ENCODE measurements at places on chromosomes 5 and 9. TPM values are rescaled to one million over a fixed set of nuclear protein-coding genes. Genes with fewer than 3 reads are reported as not detected.

DNA sequence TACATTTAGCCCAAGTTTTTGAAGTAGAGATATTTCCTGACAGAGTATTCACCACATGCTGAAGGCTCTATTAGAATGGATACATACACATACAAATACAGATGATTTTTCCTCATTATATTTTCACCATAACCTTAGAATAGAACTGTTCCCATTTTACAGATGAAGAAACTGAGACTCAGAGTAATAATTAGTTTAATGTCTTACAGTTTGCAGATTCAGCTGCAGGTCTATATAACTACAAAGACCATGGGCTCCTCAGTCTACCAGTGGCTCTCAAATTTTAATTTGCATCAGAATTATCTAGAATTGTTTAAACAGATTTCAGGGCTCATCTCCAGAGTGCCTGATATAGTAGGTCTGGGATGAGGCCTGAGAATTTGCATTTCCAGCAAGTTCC, 64.4 kb downstream of the GRAMD2B start:
- no peak overlapping the region for H3K4me3 ChIP-seq
- DNase-seq: no peak
- no peaks in the 10 kb centered on the region for H3K27me3 ChIP-seq
- no peak overlapping the region for H3K27ac ChIP-seq

GRCh38 chr5:68325065-68325580, 109.6 kb downstream of the PIK3R1 start:
- no peaks in the 10 kb centered on the region for H3K4me1 ChIP-seq
- no peak overlapping the region for H3K27ac ChIP-seq
- H3K4me3 ChIP-seq: no peak overlapping the region
- no peak for DNase-seq
- no peaks in the 10 kb centered on the region for H3K36me3 ChIP-seq

GRCh38 chr9:85871008-85871407, 69.9 kb upstream of the NAA35 start:
- no peak overlapping the region for H3K4me3 ChIP-seq
- H3K4me1 ChIP-seq: no peaks in the 10 kb centered on the region
- no peaks in the 10 kb centered on the region for H3K27me3 ChIP-seq

GRCh38 chr5:158998793-158999325, 100.9 kb downstream of the EBF1 start:
- H3K4me3 ChIP-seq: no peak overlapping the region
- no peak overlapping the region for H3K27ac ChIP-seq
- no peaks in the 10 kb centered on the region for H3K36me3 ChIP-seq
- peaks cover 20% of the 10 kb centered on the region for H3K4me1 ChIP-seq
- DNase-seq: no peak

GRCh38 chr9:115296831-115297565, 179.0 kb upstream of the TNC start:
- H3K4me1 ChIP-seq: peaks cover 10% of the 10 kb centered on the region
- no peak for DNase-seq
- no peak overlapping the region for H3K4me3 ChIP-seq
- H3K27ac ChIP-seq: no peak overlapping the region
- no peaks in the 10 kb centered on the region for H3K27me3 ChIP-seq
- H3K36me3 ChIP-seq: no peaks in the 10 kb centered on the region

- no peak overlapping the region for H3K27ac ChIP-seq
- no peak for DNase-seq
- no peak overlapping the region for H3K4me3 ChIP-seq
- H3K4me1 ChIP-seq: no peaks in the 10 kb centered on the region
Observed at GRCh38 chr5:68369457-68370125, 154.0 kb downstream of the PIK3R1 start.

- H3K27ac ChIP-seq: no peak overlapping the region
- no peak for DNase-seq
- no peak overlapping the region for H3K4me3 ChIP-seq
- no peaks in the 10 kb centered on the region for H3K4me1 ChIP-seq
Observed at GRCh38 chr5:9222054-9222976, 323.6 kb downstream of the SEMA5A start.

FGF18 gene
- total RNA-seq: 3.0 TPM
